Pancreas (tissue), 10 donors: ENCODE measurements at places on chromosomes 5 and 9. TPM values are rescaled to one million over a fixed set of nuclear protein-coding genes. Genes with fewer than 3 reads are reported as not detected.
A peak's percentile ranks its signal among the peaks of the same experiment; 100 is the strongest.

GRCh38 chr9:127018935-127019334, 103.5 kb downstream of the ANGPTL2 start:
- DNase-seq: no peak

- DNase-seq: no peak
These were observed 17.3 kb downstream of the RNF130 start for GRCh38 chr5:180054226-180054625.

Gene AMBP
- total RNA-seq: 102 TPM

Gene COL27A1
- 31.8 TPM for total RNA-seq

Gene SPACA9
- total RNA-seq: 1.8 TPM

GRCh38 chr5:177312649-177313181, 1.0 kb upstream of the MXD3 start:
- DNase-seq: no peak

DNA sequence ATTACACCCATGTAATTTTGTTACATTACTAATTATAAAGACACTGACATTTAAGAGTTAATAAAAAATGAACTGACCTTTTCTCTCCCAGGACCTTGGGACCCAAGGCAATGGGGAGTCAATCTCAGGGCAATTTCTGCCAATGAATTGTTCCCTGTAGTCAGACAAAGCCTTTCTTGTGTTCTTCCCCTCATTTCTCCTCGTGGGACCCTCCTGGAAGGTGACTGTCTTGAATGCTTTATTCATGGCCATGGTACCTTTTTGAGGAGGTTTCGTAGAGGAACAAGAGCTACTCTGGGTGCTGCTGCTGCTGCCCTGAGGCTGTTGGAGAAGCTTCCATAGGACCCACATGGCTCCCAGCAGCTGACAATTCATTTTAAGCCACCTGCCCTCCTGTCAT, 190.3 kb downstream of the SNX18 start:
- DNase-seq: no peak

DNA sequence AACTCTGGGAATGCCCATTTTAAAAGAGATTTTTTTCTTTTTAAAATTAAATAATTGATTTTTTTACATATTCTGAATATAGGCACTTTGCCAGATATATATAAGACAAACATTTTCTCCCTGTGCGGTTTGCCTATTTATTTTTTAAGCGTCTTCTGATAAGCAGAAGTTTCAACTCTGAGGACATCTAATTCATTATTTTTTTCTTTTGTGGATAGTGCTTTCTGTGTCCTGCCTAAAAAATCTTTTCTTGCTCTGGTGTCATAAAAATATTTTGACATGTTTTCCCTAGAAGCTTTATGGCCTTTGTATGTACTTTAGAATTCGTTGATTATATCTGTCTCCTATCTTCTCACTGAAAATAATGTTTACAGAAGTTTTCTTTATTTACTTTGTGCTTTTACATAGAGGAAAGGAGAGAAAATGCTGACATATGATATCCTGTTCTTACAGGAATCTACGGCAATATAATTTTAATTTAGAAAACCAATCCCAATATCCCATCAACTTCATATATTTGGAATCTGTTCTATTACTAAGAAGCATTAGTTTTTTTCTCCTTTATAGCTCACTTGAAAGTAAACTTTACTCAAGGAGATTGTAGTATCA, 111.9 kb upstream of the EFNA5 start:
- DNase-seq: no peak

- DNase-seq: no peak
These were observed 3.0 kb upstream of the TUT7 start for GRCh38 chr9:86356871-86357866.

- DNase-seq: no peak
These were observed 85.4 kb downstream of the NTRK2 start for GRCh38 chr9:84754881-84755280.

Gene LCN15
- total RNA-seq: not detected

DNA sequence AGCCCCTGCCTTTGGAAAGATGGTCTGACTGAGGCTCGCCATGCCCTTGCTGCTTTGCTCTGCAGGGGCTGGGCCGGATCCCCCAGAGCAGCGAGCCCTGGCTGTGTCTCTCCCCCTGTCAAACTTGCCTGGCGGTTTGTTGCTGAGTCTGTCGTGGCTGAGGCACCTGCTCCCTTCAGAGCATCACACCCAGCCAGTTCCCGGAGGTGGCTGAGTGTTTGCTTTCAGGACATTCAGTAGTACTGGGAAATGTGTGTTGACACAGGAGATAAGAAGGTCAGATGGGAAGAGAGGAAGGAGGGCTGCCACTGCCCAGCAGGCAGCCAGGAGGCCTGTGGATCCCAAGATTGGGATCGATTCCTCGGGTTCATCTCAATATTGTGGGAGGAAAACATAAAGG, 62.9 kb downstream of the GADD45G start:
- DNase-seq: peak; percentile 75

- no peak for DNase-seq
These were observed 39.1 kb downstream of the PCDH1 start for GRCh38 chr5:141839015-141839513.

GRCh38 chr9:133627341-133627740, 8.8 kb upstream of the DBH start:
- DNase-seq: no peak

Gene CLINT1
- 34.7 TPM for total RNA-seq

DNA sequence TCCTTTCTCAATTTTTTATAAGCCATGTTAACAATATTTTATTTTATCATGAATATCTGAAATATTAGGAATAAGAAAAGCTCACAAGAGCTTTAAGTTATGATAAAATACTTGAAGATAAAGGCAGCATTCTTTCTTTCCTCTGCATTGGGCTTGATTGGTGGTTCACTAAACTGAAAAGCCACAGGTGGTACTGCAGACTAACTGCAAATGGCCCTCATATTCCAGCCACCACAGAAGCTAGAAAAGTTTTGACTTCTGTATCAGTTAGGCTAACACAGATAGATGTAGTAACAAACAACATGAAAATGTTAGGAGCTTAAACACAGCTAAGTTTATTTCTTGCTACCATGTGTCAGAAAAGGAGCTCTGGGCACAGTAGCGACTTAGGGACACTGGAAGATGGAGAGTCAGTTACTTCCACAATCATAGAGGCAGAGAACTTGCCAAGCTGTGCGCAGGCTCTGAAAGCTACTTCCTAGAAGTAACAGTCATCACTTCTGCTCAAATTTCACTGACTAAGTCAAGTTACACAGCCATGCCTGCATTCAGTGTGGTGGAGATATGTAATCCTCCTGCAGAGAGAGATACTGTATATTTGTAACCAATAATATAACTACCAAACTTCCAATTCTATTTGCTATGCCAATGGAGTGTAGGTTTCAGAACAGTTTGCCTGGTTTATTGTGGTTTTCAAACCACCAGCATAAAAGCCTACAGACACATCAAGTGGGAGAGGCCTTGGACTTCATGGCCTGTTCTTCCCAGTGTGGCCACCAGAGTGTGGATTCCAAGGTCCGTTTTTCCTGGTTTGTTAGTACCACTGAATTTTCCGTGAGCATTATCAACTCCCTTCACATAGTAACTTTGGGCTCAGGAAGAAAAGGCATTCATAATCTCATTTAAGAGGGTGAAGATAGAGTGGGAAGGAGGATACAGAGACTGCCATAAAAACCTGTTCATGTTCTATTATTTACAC, 268.3 kb downstream of the PJA2 start:
- DNase-seq: no peak

Gene N4BP3
- 0.35 TPM for total RNA-seq

DNA sequence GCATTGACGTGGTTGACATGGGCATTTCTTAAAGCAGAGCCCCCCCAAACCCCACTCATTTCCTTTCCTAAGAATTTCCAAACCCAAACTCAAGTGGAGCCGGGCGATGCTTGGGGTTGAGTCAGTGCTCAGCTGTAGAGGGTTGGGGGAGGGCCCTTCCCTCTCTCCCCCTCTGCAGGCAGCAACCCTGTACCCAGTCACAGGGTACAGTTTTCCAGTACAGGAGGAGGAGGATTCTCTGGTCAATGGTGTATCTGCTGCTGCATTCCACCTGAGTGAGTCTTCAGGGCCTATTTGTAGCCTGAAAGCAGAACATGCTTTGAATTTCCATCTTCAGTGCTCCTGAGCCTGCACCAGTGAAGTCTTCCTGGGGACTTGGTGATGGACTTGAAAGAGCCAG, 55.8 kb downstream of the ENTREP1 start:
- DNase-seq: no peak

Gene LECT2
- not detected for total RNA-seq

- DNase-seq: peak; percentile 81
These were observed 23.7 kb upstream of the TAS2R1 start for GRCh38 chr5:9653811-9654210.

Gene HTR1A
- not detected for total RNA-seq

DNA sequence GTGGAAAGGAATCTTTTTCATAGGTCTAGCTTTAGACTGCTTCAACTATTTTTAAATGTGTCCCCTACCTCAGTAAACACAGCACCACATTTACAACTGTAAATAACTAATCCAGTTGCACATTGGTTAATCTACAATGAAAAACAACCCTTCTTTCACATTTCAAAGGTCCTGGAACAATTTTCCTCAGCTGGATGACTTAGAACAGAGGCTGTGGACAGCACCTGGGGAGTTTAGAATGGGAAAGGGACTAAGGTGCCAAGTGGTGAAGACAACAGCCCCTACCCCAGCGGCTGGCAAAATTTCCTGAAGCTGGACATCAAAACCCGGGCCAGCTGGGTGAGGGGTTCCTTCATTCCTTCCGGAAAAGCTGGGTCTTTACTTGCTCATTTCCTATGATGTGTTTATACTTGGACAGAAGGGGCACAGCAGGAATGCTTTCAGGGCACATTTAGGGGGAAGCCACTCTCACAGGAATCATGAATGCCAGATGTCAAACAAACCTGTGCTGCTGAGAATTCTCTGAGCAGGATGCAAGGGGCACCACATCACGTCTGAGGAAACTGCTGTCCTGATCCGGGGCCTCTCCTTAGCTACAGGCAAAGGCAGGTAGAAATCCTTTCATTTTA, 158.3 kb downstream of the NR2F1-AS1 start:
- no peak for DNase-seq

GRCh38 chr9:37994639-37995347, 74.2 kb downstream of the SHB start:
- DNase-seq: peak; percentile 50

DNA sequence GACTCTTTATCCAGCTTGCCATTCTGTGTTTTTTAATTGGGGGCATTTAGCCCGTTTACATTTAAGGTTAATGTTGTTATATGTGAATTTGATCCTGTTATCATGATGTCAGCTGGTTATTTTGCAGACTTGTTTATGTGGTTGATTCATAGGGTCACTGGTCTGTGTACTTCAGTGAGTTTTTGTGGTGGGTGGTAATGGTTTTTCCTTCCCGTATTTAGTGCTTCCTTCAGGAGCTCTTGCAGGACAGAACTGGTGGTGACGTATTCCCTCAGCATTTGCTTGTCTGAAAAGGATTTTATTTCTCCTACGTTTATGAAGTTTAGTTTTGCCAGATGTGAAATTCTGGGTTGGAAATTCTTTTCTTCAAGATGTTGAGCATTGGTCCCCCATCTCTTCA, 381.1 kb downstream of the MAN2A1 start:
- DNase-seq: no peak

Gene FAXDC2
- 6.9 TPM for total RNA-seq

Gene GM2A
- 25.0 TPM for total RNA-seq

DNA sequence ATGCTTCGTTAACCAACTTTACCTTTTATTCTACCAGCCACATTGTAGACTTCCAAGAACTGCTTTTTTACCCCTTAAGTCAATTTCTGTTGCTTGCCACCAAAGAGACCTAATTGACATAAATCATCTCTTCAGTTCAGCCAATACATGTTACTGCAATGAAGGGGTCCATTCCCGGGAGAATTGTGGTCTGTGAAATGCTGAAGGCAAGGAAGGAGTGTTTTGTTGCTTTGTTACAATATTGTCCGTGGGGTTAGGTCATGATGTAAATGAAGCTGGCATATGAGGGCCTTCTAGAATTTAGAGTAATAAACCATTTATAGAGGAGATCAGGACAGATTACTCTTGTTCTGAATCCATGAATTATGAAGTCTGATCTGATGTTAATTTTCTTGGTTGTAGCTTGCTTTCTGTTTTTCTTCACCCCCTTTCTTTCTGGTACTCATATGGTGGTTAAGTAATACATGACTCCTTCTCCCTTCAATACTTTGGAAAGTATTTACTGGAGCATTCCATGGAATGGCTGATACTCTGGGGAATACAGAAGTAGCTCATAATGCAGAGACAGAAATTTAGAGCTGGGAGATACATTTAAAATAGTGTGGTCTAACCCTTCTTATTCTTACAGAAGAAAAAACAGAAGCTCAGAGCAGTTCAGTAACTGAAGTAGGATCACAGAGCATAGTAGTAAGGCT, 297.0 kb upstream of the CLINT1 start:
- DNase-seq: no peak

- DNase-seq: no peak
These were observed 477.0 kb upstream of the RGMB start for GRCh38 chr5:98296426-98296825.

DNA sequence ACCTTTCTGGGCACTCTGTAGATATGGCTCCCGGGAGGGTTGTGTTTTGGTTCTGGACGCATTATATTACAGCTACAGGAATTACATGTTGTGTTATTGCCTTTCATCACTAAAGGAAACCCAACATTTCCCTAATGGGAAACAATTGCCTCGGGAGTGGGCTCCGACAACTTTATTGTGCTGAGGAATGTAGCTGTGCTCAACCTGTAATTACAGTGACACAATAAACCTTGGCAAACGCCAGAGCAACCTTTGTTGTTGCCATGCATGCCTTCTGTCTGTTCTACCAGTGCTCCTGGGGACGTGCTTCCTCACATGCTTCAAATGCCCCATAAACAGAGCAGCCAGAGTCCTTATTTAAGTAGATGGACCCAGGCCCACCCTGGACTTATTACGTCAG, 182.4 kb downstream of the DIRAS2 start:
- DNase-seq: no peak

GRCh38 chr9:111118256-111118948, 80.1 kb upstream of the LPAR1 start:
- no peak for DNase-seq

- DNase-seq: no peak
These were observed at the start of gene C7 for GRCh38 chr5:40909264-40909663. Gene C7, plus strand, starts transcription at chr5:40909497. Its CDS starts 114 bp downstream, at chr5:40909611.

DNA sequence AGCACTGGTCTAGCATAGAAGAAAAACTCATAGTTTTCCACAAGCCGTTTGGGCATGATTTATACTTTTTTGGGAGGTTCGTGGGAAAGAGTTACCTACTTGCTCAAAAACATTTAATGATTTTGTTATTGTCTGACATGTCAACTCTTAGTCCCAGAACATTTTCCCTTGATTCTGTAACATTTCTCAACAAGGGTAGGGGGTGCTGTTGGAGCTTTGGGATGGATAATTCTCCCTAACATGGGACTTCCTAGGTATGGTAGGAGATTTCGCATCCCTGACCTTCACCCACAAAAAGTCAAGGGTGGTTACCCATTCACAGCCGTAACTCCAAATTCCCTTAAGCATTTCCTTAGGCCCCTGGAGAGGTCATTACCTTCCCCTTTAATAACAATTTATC, 378.0 kb downstream of the YTHDC2 start:
- DNase-seq: no peak

Gene CAPSL
- not detected for total RNA-seq

Gene MARCHF3
- 4.3 TPM for total RNA-seq

GRCh38 chr5:54453046-54453445, 2.5 kb upstream of the HSPB3 start:
- no peak for DNase-seq
